ENCODE measurements at places on chromosomes 7 and 10.

DNA sequence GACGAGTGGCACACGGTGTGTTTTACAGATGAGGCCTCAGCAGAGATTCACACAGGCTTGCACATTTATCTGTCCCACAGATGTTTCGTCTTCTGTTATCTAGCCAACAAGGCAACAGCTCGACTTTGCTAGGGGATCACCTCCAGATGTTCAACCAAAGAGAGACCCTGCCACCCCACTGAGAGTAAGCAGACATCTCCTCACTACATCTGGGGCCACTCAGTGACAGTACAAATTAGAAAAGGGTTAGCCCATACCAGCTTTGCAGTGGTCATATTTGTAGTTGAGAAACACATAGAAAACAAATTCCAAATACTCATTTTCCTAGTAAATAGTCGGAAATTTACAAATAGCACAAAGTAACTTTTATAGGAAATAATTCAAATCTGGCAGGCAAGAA, 164.2 kb downstream of the HDAC9 start:
- no peak for DNase-seq

- no peak for DNase-seq
Observed at GRCh38 chr10:70221030-70221429, 12.2 kb downstream of the PPA1 start.

DNA sequence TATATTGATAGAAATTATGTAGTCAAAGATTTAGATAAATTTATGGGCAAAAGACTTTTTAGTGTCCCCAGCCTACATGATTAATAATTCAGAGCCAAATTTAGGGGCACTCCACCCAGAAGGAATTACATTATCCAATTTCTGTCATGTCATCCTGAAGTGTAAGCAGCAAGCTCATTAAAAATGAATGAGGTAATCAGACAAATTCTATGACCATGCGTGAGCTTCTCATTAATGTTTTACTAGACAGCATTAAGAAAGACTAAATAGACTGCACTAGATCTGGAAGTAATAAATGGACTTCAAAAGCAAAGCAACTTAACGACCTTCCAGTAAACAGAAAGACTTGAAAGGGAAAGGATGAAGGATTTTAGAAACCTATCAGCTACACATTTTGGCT, 22.7 kb upstream of the TRUB1 start:
- no peak for DNase-seq

- DNase-seq = peak; percentile 93
Observed at GRCh38 chr10:4770801-4771553, 55.0 kb upstream of the AKR1E2 start.

GRCh38 chr7:130959743-130960207, 225.8 kb upstream of the KLF14 start:
- peak; percentile 60 for DNase-seq

DNA sequence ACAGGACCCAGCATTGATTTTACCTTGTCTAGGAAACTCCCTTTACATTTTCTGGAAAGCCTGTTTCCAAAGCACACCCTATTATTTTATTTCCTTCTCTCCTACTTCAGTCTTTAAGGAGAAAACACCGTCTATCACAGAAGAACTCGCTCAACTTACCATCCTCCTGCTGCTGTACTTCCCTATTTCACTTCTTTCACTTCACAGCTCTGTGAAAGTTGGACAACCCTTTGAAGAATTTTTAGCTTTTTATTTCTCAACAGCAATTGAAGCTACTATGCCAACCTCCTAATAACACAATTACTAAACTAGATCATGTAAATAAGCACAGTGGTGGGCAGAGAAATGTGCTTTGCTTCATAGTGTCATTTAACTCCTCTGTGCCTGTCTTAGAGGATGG, 166.5 kb downstream of the TFEC start:
- DNase-seq = no peak

- no peak for DNase-seq
Observed at GRCh38 chr7:80460857-80461256, 51.0 kb downstream of the GNAT3 start.

DNA sequence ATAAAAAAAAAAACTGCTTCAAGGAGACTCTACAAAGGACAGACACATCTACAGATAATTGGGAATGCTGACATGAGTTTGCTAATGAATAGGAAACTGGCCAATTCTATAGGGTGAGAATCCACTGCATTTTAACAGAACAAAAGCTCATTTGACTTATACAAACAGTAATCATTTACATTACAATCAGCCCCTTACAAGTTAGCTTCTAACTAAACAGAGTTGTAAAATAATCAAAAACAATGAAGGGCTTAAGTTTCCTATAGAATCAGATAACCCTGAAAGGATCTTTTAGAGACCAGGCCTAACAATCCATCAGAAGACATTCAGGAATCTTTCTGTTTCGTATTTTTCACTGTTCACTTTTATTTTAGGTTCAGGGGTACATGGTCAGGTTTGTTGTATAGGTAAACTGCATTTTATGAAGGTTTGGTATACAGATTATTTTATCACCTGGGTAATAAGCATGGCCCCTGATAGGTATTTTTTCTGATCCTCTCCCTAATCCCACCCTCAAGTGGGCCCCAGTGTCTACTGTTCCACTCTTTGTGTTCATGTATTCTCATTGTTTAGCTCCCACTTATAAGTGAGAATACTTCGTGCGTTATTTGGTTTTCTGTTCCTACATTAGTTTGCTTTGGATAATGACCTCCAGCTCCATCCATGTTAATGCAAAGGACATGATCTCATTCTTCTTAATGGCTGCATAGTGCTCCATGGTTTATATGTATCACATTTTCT, 131.3 kb upstream of the NOBOX start:
- no peak for DNase-seq

DNA sequence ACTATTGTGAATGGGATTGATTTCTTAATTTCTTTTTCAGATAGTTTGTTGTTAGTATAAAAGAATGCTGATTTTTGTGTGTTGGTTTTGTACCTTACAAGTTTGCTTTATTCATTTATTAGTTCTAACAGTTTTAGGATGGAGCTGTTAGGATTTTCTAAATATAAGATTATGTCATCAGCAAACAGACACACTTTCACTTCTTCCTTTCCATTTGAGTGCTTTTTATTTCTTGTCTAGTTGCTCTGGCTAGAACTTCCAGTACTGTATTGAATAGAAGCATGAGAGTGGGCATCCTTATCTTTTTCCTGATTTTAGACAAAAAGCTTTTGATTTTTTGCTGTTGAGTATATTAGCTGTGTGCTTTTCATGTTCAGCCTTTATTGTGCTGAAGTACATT, 81.5 kb downstream of the DNAH11 start:
- DNase-seq = no peak

DNA sequence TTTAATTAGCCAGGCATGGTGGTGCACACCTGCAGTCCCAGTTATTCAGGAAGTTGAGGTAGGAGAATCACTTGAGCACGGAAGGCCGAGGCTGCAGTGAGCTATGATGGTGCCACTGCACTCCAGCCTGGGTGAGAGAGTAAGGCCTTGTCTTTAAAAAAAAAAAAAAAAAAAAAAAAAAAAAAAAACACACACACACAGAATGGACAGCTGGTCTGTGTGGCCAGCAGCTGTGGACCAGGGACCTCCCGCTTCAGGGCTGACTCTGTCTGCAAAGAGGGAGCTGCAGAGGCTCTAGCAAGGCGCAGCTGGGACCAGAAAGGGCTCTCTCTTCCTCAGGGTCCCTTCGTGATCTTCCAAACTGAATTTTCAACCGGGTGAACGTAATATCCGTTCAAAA, 53.6 kb upstream of the DNAAF5 start:
- no peak for DNase-seq

DNA sequence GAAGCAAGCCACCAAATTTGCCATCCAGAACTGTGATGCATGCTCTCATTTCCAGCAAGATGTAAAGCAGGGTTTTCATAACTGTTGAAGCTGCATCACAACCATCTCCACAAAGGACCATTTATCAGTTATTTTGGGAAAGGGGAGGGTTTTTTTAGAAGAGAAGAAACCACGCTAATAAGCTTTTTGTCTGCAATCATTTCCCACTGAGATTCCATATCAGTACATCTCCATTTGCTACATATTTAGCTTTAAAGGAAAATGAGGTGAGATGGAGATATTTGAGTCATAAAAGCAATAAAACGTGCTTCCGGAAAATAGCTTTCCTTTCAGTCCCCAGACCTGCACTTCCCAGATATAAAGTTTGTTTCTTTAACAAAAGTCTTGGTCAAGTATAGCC, 258.2 kb downstream of the FRMD4A start:
- no peak for DNase-seq

GRCh38 chr7:28729281-28729680, 228.8 kb downstream of the TRIL start:
- no peak for DNase-seq

DNA sequence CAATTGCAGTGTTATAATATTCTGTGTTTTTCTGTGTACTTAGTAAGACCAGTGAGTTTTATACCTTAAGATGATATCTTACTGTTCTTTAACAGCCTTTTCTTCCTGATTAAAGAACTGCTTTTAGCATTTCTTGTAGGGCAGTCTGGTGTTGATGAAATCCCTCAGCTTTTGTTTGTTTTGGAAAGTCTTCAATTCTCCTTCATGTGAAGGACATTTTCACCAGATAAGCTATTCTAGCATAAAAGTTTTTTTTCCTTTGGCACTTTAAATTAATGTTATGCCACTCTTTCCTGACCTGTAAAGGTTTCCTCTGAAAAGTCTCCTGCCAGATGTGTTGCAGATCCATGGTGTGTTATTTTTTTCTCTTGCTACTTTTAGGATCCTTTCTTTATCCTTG, 1059.8 kb downstream of the LRMDA start:
- DNase-seq = no peak

DNA sequence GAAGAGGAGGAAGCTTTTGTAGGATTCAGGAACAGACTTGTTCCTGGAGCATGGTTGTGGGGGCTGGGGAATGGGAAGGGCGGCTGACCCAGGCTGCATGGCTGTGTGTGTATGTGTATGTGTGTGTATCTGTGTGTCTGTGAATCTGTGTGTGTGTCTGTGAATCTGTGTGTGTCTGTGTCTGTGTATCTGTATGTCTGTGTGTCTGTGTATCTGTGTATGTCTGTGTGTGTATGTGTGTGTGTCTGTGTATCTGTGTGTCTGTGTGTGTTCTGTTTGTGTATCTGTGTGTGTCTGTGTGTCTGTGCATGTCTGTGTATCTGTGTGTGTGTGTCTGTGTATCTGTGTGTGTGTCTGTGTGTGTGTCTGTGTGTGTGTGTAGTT, 6.6 kb upstream of the STX1A start:
- DNase-seq = no peak

DNA sequence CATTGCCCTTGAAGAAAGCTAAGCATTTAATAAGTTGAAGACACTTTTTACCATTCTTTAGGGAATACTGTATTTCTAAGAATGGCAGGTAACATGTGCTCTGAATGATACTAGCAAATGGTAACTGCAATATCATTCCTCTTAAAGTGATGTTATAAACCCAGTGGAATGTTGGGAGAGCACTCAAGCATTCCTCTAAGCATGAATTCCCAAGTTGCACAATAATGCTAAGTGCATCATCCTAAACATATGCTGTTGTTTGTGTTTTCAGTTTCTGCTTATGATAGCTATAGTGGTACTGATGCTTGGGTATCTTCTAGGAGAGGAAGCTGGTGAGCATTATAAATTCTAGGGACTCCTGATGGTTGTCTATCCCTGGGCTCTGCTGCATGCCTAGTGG, 673.9 kb downstream of the PHTF2 start:
- DNase-seq = peak; percentile 87

- no peak for DNase-seq
Observed at GRCh38 chr7:135914346-135914745, 62.8 kb downstream of the MTPN start.

DNA sequence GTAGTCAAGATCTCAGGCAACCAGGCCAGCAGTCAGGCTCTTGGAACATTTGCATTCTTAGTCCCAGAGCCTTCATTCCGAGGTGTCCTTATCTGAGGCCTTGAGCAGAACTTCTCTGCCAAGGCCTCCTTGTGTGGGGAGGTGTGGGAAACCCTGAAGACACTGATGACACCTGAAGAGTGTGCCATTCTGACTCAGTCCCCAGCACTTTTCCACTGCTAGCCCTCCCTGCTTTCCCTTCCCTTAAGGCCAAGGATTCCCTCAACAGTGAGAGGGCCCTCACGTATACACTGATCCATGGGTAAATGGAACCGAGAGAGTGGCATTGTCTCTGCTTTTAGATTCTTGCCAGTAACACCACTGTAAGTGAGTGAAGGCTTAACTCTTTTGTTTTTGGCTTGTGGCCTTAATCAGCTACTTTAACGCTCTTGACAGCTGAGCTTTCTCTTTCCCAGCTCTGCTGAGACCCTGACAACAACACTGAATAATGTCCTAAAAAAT, 30.3 kb downstream of the TRDMT1 start:
- no peak for DNase-seq

- no peak for DNase-seq
Observed at GRCh38 chr7:69550991-69551390, 47.3 kb upstream of the AUTS2 start.

DNA sequence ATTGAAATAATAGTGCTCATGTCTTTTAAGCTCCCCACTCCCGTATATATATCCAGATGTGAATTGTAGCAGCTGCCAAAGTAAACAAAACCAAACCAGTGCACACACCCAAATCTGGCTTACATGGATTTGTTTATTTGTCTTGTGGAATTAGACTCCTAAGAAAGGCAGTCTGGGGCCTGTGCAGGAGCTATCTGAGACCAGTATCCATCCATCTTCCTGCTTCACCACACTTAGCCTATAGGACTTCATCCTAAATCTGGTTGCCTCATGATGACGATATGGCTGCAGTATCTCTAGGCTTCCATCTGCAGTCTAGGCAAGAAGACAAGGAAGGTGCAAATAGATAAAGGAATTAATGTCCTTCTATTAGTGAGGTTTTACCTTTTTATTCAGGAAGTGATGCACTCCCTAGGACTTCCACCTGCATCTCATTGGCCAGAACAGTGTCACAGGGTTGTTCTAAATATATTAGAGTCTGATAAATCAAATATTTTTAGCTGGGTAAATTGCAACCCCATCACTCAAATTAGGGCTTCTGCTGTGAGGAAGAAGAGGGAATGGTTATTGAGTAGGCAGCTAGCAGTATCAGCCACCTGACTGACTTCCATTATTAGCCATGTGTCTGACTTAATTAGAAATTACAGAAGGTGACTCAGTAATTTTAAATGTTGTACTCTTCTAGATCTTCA, 6.0 kb downstream of the WIPF3 start:
- DNase-seq = peak; percentile 17

- DNase-seq = no peak
Observed at GRCh38 chr10:71881647-71882355, 30.8 kb upstream of the PSAP start.

GRCh38 chr7:107622429-107622828, 38.2 kb upstream of the SLC26A4 start:
- peak; percentile 84 for DNase-seq

GRCh38 chr10:31028081-31028480, 3.6 kb downstream of the ZNF438 start:
- DNase-seq = no peak
